ENCODE measurements at places on chromosomes 3 and 15.

- DNase-seq, result peak; percentile 63
These were observed 748 bp downstream of the CCNL1 start for GRCh38 chr3:157159037-157159761.

GRCh38 chr15:30023798-30024295 is 58.9 kb upstream of the GOLGA8J start:
- DNase-seq, result no peak

DNA sequence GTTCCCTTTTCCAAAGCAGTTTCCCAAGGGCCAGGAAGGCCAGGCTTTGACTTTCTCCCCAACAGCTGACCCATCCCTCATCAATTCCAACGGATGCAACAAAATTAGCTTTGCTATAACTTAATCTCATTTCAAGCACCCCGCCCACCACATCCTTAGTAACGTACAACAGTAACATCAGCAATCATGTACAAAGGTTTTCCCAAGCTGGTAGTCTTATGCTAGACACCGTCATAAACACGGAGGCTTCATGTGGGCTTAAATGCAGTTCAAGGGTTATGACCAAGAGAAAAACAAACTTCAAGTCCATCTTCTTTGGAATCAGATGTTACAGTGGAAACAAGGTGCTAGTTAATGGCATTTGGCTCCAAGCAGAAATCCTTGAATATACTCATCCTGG is 66.6 kb downstream of the EOMES start:
- DNase-seq, result no peak

DNA sequence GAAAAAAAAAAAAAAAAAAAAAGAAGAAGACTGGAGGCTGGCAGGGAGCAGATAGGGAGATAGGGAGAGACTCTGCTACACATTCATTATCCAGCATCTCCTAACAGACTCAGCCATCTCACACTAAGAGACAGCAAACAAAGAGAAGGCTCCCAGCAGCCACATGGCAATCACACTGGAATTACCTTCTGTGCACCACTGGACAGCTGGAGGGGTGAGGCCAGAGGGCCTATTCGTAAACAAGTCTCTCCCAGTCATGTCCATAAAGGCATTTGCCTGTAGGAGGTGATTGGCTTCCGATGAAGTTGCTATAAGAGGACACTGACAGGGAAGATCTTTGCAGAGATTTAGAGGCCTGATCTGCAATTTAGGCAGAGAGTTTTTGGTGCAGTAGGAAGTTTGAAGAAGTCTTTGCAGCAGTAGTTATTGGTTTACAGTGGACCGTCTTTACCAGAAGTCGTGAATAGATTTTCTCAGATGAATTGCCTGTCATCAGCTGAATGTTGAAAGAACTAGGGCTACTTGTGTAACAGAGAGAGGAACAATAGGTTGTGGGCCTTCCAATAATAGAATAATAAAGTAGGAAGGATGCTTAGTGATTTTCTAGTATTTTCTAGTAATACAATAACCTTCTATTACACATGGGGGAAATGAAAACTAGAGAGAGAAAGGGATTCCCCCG is 89.7 kb downstream of the TP63 start:
- no peak for DNase-seq

GRCh38 chr3:121619691-121620090 is 26.5 kb downstream of the FBXO40 start:
- DNase-seq, result no peak

DNA sequence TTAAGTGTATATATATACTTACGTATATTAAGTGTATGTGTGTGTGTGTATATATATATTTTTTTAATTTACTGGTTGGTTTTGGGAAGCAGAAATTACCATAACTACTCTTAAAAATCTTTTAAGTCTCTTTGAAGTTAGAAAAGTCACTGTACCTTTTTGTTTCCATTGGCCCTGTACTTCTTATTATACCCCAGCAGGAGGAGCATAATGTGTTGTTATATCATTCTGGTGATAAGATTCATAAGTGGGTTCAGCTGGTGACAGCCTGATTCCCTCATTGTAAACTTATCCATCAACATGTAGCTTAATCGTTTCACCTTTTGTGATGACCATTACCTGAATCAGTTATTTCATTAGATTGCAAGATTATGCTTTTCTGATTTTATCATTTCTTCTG is 30.8 kb downstream of the MLH1 start:
- DNase-seq, result no peak

GRCh38 chr3:183267140-183267539 is 14.1 kb downstream of the B3GNT5 start:
- DNase-seq, result no peak

DNA sequence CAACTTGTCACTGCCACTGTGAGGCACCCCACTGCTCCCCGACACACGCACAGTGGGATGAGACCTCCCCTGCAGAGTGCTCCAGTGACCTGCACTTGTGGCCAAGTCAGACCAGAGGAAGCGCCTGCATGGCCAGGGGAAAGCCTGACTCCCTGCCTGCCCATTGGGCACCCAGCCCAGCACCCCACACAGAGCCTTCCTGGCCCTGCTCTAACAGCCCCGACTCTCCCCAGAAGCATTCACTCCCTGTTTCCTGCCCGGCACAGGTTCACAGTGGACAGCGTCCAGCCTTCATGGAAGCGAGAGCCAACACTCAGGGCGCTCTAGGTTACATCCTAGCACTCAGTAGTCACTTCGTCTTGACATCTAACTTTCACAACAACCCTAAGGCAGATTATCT is 27.8 kb downstream of the RBPMS2 start:
- DNase-seq, result no peak

DNA sequence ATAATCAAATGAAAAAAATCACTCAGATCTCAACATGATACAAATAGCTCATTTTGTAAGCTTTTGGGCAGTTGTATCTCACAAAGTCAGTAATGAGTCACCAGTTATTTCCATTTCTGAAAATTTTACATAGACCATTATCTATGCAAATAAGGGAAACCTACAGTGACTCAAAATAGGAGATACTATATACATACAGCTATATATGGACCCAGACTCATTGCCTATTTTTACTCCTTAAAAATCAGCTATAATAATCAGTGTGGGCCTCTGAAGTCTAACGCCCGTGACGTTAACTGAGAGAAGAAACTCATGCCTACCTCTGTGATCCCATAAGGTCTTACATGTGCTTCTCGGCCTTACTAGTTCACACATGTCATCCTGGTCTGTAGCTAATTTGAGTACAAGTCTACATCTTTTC is 31.6 kb downstream of the LRIG1 start:
- no peak for DNase-seq

DNA sequence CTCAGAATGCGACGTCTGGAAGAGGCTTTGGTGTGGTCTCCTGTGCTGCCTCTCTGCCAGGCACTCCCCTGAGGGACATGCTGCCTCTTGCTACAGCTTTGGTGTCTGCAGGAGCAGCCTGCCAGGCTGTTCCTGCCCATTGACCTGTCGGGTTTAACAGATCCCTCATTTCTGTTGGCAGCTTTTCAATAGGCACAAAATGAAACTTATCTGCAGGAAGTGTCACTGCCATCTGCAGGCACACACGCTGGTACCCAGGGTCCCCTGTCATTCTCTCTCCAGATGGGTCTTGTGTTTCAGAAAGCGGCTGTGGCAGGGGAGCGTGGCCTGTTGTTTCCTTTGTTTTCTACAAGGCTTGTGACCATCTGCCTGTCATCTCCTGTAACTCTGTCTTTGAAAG is 328.3 kb upstream of the CHRM5 start:
- DNase-seq, result no peak

- no peak for DNase-seq
These were observed 38.5 kb downstream of the ARPP21 start for GRCh38 chr3:35677797-35678196.

DNA sequence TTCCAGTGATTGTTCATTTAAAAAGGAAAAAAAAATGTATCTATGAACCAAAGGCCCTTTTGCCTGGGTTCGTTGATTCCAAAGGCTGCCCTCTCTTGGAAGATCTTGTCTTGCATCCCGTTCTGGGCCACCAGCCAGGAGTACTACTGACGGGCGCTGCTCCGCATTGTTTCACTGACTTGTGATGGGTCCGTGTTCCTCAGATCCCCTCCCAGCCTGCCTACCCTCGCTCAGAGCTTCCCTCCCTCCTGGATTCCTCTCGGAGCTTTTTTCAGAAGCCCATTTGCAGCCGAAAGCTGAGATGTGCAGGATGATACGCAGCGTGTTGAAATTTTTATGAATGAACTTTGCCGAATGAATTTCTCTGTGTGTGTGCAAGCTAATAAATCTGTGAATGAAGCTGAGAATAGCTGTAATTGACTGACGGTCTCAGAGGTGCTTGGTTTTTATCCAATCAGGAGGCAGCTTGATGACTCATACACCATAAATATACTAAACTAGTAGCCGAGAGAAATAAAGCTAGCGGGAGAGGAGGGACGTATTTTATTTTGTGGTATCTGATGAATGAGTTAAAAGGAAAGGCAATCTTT is at the start of gene SHC4:
TSS of gene SHC4 (minus strand) at position 396 of the 590 bp plus-strand sequence. CDS start 904 bp downstream, outside the sequence.
- DNase-seq, result no peak

GRCh38 chr15:75924576-75924975 is 20.9 kb downstream of the FBXO22 start:
- DNase-seq, result no peak

GRCh38 chr3:100966049-100966491 is 27.2 kb downstream of the ABI3BP start:
- no peak for DNase-seq

DNA sequence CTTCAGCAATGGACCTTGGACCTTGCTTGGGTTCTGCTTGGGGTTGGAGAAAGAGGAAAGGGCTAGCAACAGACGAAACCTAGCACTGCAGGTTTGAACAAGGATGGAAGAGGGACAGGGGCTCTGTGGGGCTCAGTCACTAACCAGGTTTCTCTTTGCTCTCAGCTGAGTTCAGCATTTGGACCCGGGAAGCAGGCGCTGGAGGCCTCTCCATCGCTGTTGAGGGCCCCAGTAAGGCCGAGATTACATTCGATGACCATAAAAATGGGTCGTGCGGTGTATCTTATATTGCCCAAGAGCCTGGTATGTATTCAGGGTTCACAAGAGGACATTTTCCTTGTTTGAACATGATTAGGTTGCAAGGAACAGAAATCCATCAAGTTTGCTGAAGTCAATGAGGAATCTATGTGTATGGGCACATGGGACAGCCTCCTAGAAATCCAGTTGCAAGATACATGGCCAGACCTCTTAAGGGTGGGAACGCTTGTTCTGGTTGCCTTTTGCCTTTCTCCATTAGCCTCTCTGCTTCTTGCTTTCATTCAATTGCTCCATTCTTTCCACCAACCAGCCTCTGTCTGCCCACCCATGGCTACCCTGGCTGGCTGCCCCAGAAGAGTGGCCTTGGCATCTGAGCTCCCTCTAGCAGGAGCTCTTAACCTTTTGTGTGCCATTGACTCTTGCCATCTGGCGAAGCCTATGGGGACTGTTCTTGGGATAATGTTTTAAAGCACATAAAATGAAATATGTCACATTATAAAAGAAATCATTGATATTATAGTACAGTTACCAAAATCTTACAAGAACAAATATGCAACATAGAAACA is 55.9 kb downstream of the DNASE1L3 start:
- DNase-seq, result no peak

DNA sequence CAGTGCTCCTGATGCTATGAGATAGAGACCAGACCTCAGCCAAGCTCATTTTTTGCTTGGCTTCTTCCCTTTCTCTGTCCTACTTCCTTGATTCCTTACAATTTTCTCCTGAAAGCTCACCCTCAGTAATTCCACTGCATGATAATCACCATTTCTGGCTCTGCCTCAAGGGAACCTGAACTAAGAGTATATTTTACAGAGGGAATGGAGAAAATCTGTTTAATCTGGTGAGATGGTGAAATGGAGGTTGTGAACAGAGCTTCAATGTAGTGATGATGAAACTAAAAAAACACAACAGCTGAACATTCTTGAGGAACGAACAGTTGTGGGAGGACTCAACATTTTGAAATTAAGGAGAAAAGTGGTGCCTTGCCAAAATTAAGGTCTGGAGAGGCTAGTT is 16.3 kb downstream of the HHLA2 start:
- no peak for DNase-seq

- no peak for DNase-seq
These were observed 352.1 kb upstream of the ALCAM start for GRCh38 chr3:105014631-105015030.

DNA sequence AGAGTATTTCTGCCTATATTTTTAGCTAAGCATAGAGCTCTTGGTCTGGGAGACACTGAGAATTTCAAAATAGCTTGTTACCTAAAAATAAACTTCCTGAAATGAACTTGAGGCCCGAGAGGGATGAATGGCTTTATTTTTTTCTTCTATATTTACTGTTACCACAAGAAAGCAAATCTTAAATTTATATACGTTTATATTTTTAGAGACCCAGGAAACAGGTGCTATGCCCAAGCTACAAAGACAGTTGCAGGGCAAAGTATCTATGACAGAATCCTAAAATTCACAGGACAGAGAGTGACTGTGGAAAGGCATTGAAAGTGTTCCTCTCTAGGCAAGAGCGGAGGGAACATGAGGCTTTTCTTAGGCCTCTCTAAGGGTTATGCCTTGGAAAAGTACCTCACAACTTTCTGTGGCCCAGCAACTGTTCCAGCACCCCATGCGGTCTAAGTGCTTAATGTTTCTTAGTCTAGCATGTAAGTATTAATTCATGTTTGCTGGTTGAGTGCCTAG is 36.5 kb downstream of the TGFBR2 start:
- DNase-seq, result no peak

DNA sequence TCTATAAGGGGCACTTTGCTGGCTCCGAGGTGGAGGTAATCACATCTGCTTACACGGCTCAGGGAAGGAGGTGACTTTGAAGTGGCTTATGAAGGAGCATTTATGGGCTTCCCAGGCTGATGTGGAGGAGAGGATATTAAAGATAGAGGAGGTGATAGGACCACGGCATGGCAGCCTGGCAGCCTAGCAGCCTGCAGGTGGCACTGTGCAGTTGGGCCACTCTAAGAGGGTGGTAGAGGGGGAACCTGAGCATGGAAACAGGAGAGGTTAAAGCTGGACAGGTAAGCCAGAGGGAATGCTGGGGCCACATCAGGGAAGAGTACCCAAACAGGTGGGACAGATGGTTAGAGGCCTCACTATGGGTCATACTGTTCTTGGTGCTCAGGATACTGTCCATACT is 375.0 kb downstream of the WDR72 start:
- no peak for DNase-seq

DNA sequence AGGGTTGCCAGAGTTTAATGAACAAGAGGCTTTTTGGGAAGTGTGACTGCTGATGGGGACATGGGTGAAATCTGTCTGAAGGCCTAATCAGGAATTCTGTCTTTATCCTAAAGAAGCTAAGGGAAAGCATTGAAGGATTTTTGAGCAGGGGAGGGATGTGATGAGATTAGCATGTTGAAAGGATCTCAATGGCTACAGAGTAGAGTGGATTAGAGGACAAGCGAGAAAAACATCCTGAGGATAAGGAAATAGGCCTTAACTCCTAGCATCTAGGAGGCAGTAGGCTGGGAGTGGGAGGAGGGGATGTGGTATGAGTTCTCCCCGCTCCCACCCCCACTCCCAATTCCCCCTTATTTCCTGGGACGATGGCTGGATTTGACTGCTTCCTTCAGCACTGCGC is 35.1 kb upstream of the SNTN start:
- no peak for DNase-seq

GRCh38 chr15:41554915-41555314 is 4.1 kb upstream of the TYRO3 start:
- no peak for DNase-seq

DNA sequence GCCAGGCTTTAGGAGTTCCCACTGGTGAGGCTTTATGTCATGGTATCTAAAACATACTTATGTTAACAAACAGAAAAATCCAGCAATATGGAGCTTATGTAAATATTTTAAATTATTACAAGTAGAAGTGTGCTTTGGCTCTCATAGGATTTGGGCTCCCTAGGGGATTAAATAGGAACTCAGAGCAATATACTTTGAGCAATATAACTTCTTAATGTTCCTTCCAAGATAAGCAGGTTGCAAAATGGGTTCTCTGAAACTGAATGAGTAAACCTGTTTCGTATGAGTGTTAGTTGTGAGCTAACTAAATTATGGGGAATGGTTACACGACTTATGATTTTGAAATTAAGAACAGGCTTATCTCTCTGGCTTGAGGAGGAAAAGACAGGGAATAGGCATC is 366.1 kb upstream of the ZNF385D start:
- no peak for DNase-seq
